ENCODE measurements at places on chromosomes 13 and 19.

- DNase-seq = no peak
These were observed 22.9 kb upstream of the CFAP97D2 start for GRCh38 chr13:114155926-114156883.

- DNase-seq = no peak
These were observed 22.6 kb downstream of the POLR1D start for GRCh38 chr13:27644302-27644701.

GRCh38 chr13:45332036-45332830 lies 8.8 kb downstream of the TPT1 start:
- peak; percentile 65 for DNase-seq

DNA sequence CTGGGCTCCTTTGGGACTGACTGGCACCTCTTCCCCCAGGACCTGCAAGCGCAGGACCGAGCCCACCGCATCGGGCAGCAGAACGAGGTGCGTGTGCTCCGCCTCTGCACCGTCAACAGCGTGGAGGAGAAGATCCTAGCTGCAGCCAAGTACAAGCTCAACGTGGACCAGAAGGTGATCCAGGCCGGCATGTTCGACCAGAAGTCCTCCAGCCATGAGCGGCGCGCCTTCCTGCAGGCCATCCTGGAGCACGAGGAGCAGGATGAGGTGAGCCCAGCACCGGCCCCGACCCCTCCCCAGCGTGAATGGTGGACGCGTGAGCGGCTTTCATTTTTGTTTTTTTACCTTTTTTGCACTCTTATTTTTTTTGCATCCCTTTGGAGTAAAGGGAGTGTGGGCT lies 56.0 kb upstream of the LDLR start:
- DNase-seq = no peak

DNA sequence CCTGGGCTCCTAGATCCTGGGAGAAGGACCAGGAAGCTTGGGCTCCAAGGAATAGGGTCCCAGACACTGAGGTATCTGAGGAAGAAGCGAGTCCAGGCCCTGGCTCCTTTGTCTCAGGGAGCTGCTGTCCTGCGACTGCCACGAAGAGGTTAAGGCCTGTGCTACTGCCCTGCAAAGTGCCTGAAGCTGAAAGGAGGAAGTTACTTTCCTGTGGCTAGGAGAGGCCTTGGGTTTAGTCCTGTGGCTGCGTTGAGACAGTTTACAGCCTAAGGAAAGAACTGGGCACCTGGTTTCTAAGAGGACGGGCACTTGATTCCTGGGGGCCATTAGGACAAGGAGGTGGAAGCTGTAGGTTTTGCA lies 2.8 kb downstream of the MYADM start:
- no peak for DNase-seq

DNA sequence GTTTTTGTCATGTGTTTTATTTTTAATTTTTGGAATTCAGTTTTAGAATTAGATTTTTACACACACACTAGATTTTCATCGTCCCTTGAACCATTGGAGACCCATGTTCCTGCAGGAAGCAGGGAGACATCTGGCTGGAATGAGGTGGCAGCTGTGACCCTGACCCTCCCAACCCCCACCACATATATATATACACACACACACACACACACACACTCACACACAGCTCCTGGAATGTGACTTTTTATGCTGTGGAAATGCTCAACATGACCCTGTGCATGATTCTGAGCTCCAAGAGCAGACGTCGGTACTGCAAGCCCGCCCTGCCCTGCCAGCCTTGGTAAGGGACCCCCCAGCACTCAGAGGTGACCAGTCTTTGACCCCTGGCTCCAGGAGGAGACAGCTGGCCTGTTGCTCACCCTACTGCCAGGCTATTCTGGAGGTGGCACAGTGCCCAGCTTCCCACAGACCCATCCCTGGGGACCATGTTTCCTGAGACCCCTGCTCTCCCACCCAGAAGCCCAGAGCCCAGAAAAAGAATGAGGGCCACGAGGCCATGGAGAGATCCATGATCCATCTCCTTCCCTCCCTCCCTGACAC lies 103.2 kb upstream of the VSTM2B start:
- no peak for DNase-seq

DNA sequence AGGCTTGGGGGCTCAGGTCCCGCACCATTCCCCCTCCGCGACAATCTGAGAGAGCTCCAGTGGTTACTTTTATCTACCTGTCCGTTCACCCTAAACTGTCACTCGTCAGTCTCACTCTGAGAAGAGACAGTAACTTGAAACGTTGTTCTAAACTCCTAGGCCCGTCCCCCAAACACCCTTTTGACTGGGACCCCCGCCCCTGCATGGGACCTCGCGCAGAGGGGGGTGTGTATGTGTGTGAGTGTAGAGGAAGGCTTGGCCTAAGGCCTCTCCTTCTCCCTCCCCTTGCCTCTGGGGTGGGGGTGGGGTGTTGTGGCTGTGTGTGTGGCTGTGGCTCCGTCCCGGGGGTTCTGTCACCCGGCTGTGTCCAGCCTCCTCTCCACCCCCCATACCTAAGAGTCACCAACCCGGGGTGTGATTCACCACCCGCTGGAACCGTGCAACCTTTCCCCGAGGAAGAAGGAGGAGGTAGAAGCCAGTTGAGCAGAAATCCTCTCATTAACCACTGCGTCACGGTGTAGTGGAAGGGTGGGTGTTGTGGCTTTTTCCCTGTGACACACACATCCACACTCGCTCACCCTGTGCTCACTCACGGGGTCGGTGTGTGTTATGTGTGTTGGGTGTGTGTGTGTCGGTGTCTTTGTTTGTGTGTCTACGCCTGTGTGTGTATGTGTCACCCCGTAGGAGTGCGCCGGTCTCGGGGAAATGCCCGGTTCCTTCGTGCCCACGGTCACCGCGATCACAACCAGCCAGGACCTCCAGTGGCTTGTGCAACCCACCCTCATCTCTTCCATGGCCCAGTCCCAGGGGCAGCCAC lies 2.4 kb downstream of the FOSB start:
- DNase-seq = no peak

Data from HS-5 (cell line).